ENCODE measurements at places on chromosomes 7 and 10. TPM values are rescaled to one million over a fixed set of nuclear protein-coding genes. Genes with fewer than 3 reads are reported as not detected.

- no peak for DNase-seq
Observed at GRCh38 chr10:299512-299911, 164.3 kb downstream of the ZMYND11 start.

The GBX1 gene
- polyA plus RNA-seq = 1.1 TPM

GRCh38 chr7:74059681-74060588 is 23.7 kb upstream of the LIMK1 start:
- DNase-seq = no peak

The KEL gene
- polyA plus RNA-seq = 12.6 TPM

The PPP1R3C gene
- polyA plus RNA-seq = 52.1 TPM

DNA sequence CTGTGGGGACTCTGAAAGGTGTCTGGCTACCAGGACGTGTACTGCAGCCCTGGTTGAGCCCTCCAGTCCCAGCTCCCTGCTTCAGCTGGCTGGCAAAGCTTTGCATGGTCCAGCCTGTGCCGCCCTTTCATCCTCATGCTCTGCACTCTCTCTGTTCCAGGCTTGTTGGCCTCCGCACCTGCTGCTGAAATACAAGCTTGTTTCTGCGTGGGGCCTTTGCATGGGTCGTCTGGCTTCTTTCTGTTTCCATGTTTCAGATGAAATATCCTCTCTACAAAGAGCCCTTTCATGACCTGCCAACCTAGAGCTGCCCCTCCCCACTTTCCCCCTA is 45.9 kb downstream of the TSPAN15 start:
- no peak for DNase-seq

The FGFBP3 gene
- 26.4 TPM for polyA plus RNA-seq

DNA sequence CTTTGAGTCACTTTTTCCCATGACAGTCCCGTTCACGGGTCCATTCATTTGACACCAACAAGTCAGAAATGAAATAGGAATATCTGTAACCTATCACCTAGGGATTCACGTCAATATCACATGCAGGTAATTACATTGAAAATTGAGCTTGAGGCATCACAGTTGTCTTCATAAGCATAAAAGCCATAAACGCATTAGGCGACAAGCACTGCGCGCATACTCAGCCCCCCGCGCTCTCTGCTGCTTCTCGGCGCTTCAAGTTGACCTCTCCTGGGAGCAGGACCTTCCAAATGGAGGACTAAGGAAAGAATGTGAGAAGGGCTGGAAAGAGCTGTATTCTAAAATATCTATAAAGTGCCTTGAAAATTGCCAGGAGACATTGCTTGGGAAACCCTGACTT is 130.5 kb upstream of the TNS3 start:
- no peak for DNase-seq

DNA sequence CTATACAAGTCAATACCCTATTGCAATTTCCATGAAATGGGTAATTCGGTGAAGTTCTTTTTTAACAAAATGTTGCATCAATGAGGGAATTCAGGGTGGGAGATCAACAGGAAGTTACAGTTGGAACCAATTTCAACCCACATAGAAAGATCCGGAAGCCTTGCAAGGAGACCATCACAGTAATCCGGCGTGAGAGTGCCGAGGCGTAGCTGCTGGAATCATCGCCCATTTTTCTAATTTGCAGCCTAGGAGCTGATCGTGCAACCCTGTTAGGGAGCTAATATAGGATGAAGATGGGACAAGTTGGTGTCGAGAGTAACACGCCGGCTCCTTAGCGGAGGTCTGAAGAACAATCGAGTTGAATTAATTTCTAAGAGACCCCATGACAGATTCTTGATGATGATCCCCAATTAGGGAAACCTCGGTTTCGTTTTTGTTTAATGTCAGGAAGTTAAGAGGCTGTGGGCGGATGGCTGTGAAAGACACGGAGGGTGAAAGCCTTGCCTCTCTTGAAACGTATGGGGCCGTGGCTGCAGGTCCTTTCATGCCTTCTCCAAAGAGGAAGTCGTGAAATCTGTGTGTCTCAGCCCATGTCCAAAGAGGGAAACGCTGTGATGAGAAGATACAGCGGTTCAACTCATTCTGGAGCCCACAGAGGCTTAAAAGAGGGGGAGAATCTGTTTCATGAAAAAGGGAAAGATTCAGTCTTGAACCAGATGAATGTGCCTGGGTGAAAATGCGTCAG is 51.2 kb upstream of the CARD11 start:
- no peak for DNase-seq

GRCh38 chr7:56026538-56026937 is 24.7 kb downstream of the PSPH start:
- no peak for DNase-seq

DNA sequence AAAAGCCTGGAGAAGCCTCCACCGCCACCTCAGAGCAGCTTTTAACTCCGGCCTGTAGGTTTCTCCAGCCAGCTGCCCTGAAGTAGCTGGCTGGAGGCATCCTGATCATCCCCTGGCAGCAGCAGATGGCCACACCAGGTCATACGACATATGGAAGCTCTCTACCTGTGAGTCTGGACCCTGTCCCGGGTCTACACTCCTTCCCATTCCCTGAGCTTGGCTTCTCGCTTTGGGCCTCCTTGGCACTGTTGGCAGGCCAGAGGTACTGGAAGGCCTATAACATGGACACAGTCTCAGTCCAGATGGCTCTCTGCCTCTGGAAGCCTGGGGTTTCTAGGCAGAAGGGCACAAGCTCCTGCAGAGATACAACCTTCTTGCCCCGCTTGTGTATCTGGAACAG is 43.5 kb upstream of the TRIM8 start:
- DNase-seq = no peak

The UFSP1 gene
- polyA plus RNA-seq = 9.9 TPM

The CTNNA3 gene
- 83.6 TPM for polyA plus RNA-seq

The GIMAP4 gene
- not detected for polyA plus RNA-seq

The PDE1C gene
- polyA plus RNA-seq = 0.38 TPM

- no peak for DNase-seq
Observed at GRCh38 chr7:97008275-97008917, 3.0 kb downstream of the DLX6 start.

The BLNK gene
- 0.62 TPM for polyA plus RNA-seq

DNA sequence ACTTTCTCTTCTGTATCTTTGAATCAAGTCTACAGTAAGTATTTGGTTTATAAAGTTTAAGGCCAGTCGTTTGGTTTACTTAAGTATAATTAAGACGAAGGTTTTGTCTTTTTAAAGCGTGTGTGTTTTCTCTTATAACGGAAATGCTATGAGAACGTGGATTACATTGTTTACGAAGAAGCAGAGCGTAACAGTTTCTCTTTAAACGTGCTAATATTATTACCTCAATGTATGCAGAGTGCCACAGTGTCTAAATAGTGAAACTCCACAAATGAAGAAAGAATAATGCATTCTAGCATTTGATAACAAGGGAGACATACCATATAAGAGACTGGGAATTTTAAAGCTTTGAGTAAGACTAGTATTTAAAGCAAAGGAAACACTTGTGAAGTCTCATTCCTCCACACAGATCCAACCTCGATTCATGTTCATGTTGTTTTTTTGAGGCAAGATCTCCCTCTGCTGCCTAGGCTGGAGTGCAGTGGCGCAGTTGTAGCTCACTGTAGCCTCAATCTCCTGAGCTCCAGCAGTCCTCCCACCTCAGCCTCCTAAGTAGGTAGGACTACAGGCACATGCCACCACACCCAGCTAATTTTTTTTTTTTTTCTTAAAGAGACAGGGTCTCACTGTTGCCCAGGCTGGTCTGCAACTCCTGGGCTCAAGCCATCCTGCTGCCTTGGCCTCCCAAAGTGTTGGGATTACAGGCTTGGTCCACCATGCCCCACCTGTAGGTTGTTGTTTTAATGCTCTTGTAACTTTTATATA is 75.1 kb downstream of the ANKRD61 start:
- peak; percentile 62 for DNase-seq

GRCh38 chr7:100590077-100590737 is 4.1 kb downstream of the FBXO24 start:
- DNase-seq = peak; percentile 56

DNA sequence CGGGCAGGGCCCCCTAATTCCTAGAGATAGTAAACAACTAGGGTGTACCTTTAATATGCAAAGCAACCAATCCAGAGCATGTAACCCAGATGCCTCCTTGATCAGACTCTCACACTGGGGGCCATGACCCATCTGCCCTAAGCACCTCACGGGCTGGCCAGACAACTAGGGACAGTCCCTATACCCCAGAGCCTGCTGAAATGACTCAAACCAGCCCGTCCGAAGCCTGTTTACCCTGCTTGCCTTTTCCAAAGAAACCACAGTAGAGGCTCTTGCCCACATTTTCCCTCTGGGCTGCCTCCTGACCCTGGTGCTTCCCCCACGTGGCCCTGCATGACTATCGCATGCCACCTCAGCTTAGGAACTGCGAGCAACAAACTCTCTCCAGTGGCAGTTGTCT is 46.2 kb downstream of the RGS10 start:
- DNase-seq = no peak

The TMEM225B gene
- 0.17 TPM for polyA plus RNA-seq

- no peak for DNase-seq
Observed at GRCh38 chr10:44714451-44714850, 196.7 kb upstream of the TMEM72 start.

The ZNF804B gene
- not detected for polyA plus RNA-seq

DNA sequence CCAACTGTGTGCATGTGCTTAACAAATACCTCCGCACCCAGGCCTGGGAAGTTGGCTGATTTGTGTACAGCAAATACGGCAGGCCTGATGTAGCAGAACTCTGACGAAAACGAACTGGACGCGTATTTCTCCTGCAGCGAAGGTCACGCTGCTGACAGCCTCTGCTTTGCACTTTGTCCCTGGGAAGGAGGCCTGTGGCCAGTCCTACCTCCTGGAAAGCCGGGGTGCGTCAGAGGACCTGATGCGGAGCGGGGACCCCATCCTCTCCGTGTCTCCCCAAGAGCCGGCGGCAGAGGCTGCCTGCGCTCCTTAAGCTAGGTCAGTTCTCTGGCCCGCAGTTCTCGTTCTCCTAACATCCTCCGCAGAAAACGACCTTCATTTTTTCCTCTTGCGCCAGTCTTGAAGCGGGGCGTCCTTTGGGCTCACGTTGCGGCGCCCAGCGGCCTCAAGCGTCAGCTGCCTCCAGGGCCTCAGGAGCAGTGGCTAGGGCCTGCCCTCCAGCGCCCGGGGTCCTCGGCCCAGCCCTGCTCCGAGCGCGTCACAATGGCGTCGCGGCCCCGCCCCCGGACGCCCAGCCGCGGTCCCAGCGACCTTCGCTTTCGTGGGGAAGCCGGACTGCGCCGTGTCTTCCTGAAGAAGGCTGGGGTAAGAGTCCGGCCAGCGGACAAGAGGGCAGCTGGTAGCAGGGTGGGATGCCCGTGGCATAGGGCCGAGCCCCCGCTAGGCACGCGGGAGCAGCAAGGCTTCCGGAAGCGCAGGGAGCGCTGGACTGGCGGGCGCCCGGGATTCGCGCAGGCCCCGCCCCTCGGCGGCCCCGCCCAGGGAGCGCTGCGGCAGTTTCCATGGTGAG is at the start of gene ZNF487:
TSS of gene ZNF487 (plus strand) at position 821 of the 850 bp plus-strand sequence. CDS start 38,703 bp downstream, outside the sequence.
- DNase-seq = peak; percentile 92

The LRIT1 gene
- polyA plus RNA-seq = not detected

DNA sequence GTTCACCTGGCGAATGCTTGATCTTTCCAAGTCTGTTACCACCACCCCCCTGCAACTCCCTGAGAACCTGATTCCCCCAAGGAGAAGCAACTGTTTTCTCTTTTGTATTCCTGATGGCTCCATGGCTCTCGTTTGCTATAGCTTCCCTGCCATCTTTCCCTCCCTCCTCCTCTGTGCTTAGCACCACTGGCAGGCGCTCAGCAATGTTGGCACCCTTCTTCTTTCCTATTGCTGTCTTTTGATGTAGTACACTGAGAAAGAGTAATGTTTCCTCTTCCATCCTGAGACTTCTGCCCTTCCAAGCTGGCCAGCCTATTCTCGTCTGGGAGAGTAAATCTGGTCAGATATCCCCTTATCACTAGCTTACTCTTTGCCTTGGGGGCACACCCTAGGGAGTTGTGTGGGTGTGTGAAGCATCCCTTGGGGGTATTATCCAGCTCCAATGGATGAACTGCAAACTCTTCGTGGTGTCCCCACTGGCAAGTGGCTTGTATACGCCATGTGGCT is 74.0 kb downstream of the BMPER start:
- DNase-seq = no peak

DNA sequence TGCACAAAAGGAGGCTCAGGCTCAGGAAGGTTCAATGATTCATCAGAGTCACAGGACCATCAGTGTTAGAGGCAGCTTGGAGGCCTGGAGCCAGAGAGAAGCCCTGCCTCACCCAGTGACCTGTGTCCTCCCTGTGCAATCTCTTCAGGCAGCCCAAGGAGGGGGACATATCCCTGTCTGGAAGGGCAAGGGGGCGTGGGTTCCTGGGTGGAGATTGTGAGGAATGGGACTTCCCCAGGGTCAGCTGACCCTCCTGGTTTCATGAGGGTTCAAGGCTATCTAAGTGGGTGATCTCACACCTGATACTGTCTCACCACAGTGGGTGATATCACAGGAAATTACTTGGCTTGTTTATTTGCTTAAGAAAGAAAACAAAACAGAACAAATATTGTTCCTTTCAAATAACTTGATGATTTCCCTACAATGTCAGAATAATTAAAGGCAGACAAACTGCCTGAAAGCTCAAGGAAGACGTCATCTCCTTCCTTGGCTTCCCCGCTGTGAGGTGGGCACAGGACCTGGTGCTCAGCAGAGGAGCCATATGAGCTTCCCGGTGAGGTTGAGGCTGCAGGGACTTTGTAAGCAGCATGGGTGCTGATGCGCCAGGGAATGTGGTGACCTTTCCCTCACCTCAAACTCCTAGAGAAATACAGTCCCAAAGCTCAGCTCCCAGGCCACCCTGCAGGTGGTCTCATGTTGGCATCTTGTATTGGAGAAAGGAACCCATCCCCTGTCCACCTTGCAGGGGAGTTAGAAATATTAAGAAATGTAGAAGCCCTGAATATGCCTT is 763.2 kb downstream of the GRID1 start:
- no peak for DNase-seq

DNA sequence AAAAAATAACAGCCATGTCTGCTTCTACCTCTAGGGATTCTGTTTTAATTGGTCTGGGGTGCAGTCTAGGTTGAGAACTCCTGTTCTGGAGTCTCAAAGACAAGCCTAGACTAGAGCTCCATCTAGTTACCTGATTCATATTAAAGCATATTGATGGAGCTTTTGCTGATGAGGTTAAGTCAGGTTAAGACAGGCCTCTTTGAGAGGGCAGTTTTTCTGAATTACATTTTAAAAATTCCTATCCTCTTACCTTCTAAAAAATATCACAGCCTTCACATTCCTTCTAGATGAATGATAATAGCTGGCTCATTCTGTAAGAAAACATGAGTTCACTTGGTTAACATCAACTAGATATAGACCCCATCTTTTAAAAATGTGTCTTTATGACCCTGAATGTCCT is 28.9 kb downstream of the MGAM start:
- DNase-seq = no peak

DNA sequence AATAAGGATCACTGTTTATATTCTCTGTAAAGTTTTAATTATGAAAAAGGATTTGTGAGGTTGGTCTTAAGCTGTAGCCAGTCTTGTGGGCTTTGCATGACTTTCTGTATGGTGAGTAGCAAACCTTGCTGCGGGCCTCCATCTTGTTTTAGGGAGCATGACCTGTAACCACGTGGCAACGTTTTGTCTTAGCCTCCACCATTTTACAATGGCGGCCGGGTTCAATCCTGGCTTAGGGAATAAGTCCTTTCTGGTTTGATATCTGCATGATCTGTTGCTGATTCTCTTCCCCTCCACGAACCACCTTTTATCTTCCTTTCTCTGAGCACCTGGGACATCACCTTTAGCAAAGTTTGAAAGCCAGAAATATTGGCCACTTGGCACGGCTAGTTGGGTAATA is 32.5 kb upstream of the OPTN start:
- DNase-seq = no peak

The MRLN gene
- polyA plus RNA-seq = not detected

Measured in cardiac muscle cell (in vitro differentiated cells and primary cell).